ENCODE measurements at places on chromosomes 7 and 10. TPM values are rescaled to one million over a fixed set of nuclear protein-coding genes. Genes with fewer than 3 reads are reported as not detected.

ADRB1 gene
- not detected for total RNA-seq

HDAC9 gene
- 24.2 TPM for total RNA-seq

WNT8B gene
- not detected for total RNA-seq

GRCh38 chr10:126094537-126094936 lies 198.2 kb downstream of the FANK1 start:
- peak; percentile 42 for DNase-seq

DNA sequence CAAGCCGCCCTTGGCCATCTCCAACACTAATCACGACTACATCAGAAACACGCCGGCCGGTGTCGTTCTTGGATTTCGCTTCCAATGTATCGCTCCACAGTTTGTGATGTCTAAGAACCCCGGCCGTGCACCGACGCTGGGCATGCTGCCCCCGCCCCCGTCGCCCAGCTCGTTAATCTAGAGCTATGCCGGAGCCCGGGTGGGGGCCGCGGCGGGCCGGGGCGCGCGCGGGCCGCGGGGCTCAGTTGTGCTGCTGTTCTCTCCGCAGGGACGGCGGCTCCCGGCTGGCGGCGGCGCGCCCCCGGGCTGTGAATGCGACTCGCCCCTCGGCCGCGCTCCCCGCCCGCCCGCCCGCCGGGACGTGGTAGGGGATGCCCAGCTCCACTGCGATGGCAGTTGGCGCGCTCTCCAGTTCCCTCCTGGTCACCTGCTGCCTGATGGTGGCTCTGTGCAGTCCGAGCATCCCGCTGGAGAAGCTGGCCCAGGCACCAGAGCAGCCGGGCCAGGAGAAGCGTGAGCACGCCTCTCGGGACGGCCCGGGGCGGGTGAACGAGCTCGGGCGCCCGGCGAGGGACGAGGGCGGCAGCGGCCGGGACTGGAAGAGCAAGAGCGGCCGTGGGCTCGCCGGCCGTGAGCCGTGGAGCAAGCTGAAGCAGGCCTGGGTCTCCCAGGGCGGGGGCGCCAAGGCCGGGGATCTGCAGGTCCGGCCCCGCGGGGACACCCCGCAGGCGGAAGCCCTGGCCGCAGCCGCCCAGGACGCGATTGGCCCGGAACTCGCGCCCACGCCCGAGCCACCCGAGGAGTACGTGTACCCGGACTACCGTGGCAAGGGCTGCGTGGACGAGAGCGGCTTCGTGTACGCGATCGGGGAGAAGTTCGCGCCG lies 1.9 kb downstream of the VWC2 start:
- DNase-seq, result no peak

- DNase-seq, result peak; percentile 67
Measured at GRCh38 chr10:102119417-102120141, 589 bp downstream of the LDB1 start.

- no peak for DNase-seq
Measured at GRCh38 chr10:110141871-110142635, 65.4 kb upstream of the MXI1 start.

- DNase-seq, result no peak
Measured at GRCh38 chr10:101218351-101219138, 10.7 kb downstream of the LBX1 start.

- DNase-seq, result no peak
Measured at GRCh38 chr10:100333661-100334440, 3.8 kb upstream of the PKD2L1 start.

DNA sequence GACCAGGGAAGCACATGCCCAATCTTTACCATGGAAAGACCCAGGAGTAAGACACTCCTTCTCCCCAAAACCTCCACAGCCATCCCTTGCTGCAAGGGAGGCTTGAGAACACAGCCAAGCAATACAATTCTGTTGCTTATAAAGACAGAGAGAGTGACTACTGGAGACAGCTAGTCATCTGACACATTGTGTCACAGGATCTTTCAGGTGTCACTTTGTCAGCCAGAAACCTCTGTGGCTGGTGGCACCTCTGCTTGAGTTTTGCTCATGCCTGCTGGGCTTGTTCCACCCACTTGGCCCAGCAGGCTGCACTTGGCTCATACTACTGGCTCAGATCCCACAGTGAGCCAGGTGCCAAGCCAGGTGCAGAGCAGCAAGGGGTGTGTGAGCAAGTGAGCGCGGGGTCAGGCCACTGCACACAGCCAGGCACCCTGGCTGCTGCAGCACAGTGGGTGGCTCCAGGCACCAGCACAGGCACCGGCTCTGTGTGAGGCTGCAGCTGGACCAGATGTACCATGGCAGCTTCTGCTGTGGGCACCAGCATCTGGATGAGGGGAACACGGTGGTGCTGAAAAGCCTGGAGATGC lies 12.4 kb upstream of the PRLHR start:
- DNase-seq, result no peak

GRCh38 chr7:27299861-27300260 lies 57.3 kb downstream of the EVX1 start:
- DNase-seq, result no peak

- no peak for DNase-seq
Measured at GRCh38 chr10:111481261-111481826, 404.5 kb downstream of the ADRA2A start.

GRCh38 chr10:11962176-11962575 lies 80.4 kb downstream of the UPF2 start:
- no peak for DNase-seq

DNA sequence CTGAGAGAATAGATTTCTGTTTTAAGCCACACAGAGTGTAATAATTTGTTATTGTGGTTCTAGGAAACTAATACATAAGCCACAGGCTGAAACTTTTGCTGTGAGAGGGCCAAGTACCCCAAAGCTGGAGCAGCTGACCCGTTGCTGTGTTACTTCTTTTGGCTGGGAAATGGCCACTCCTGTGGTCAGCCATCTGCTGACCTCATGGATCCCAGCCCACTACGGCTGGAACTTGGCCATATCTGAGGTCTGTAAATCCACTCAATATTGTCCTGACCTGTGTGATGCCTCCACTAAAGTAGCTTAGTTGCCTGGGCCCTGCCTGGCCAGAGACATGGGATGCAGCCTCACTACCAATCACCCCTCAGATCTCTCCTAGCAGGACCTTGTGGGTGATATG lies 17.4 kb upstream of the LOXL4 start:
- no peak for DNase-seq

GRCh38 chr10:110812583-110812982 lies 59.1 kb upstream of the PDCD4 start:
- no peak for DNase-seq

Data from IMR-90 (cell line).